ENCODE measurements at places on chromosomes 3 and 15.

GRCh38 chr3:13580256-13581023 lies 31.5 kb downstream of the FBLN2 start:
- DNase-seq = no peak

GRCh38 chr15:22912256-22912655 lies 67.9 kb downstream of the CYFIP1 start:
- no peak for DNase-seq

DNA sequence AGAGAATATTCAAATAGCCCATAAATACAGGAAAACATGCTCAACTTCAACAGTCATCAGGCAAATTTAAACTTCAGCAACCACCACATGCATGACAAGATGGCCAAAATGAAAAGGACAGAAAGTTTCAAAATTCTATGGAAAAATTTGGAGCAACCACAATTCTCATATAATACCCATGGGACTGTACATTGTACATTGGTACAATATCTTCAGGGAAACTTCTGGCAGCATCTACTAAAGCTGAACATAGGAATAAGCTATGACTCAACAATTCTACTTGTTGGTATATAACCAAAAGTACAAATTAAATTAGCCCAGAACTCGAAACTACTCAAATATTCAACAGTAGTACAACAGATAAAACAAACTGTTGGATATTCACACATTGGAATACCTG lies 847.6 kb downstream of the TBL1XR1 start:
- no peak for DNase-seq

DNA sequence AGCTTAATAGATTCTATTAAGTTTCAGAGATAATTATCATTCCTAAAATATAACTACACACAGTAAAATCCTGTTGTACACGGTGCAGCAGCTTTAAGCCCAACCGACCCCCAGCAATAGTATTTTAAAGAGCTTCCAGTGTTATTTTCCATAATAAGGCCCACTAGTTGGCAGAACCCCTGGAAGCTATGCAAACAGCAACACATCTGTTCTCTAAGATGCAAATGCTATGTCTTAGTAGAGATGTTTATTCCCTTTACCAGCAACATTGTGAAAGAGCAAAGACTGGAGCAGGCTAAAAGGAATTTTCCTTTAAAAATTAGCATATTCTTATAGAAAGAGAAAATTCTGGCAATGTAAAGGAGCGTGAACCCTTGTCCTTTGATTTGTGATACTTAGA lies 819.7 kb upstream of the ALCAM start:
- no peak for DNase-seq

GRCh38 chr15:53203454-53203853 lies 413.3 kb upstream of the ONECUT1 start:
- no peak for DNase-seq

DNA sequence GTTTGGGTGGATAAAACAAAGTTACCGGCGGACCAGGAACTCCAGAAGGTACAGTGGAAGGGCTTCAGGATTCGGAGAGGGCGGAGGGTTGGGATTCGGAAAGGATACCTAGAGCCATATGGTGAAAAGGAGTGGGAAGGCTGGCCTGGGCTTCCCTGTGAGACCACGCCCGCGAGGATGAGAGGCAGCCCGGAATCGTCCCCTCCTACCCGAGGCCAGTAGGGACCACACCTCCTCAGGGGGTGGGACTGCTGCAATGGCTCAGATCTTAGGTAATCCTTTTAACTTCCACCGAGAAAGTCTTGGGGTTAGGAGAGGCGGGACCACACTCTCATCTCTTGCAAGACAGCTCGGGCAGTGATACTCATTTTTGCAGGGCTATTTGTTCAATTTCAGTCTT lies 511.3 kb downstream of the OCA2 start:
- no peak for DNase-seq

DNA sequence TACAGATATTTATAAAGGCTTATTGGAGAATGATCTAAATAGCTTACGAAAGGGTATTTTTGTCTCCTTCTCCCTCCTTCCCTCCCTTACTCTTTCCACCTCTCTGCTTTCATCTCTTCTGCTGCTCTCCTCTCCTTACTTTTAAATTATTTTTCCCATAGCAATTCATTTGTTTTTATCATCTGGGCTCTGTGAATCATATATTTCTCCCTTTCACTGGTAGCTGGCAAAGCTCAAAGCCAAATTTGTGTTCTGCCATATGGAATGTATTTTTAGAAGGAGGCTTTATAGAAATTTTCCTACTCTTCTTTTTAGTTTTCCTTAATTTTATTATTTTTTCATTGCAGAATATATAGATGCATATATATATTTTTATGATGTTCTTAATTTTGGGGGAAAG lies 385.8 kb downstream of the C3orf38 start:
- no peak for DNase-seq

DNA sequence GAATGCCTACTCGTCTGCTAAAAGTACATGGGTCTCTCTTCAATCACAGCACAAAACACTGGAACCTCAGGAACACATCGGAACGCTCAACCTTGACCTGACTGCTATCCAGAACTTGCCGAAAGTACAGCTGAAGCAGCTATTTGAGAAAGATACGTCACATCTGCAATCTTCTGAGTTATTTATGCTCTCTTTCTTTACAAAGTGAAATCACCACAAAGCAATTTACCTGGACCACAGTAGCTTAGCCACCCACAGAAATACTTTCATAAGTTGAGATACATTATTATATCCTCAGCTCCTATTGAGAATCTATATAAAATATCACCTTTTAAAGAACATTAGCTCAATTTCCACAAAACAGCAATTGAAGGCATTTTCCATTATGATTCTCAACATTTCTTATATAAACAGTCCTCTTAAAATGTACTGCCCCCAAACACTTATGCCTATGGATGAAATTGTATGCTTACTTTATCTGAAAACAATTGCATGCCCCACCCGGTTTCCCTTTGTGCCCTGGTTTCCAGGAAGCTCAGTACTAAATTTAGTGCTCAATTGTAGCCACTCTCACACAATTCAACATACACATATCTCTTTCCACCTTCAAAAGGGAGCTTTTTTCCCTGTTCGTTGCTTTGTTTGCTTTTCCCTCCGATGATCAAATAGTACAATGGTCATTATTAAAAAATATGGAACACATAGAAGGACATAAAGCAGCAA lies 31.8 kb downstream of the HEG1 start:
- DNase-seq = no peak

DNA sequence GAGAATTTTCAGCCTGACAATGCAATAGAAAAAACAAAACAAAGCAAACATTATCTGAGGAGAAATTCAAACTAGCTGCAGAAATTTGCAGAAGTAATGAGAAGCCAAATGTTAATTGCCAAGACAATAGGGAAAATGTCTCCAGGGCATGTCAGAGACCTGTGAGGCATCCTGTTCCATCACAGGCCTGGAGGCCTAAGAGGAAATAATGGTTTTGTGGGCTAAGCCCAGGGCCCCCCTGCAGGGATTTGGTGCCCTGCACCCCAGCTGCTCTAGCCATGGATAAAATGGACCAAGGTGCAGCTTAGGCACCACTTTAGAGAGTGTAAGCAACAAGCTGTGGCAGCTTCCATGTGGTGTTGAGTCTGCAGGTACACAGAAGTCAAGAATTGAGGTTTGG lies 401.2 kb upstream of the NECTIN3 start:
- no peak for DNase-seq

DNA sequence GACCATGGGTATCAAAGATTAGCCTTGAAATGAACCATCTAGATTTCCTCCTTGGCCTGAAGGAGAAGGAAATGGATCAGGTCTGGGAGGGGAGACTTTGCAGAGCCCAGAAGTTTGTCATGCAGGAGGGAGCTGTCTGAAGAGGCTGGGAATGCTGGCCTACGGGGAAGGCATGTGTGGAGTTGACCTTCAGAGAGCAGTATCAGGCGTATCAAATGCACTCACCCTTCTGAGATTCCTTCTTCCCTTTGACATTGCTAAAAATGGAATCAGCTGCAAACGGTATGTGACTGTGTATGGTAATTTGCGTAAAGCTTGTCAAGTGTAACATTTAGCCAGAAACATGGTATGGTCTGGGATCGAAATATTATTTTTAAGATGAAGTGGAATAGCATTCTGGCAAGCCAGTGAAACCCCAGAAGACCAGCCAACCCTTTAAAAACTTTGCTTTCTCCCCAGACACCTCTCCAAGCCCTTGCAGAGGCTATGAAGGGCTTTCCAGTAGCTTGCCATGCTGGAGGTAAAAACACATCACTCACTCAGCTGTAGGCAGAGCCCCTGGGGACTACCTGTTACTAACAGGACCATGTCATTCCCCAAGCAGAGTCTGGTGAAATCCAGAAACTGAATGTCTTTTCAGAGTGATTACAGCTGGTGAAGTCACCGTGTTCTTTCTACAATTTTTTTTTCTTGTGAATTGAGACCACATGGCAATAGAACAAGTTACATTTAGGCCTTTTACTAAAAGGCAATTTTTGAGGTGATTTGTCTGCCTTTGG lies 174.7 kb upstream of the SLC24A5 start:
- DNase-seq = no peak

- no peak for DNase-seq
These were observed 121.7 kb downstream of the MEGF11 start for GRCh38 chr15:66131831-66132230.

- DNase-seq = no peak
These were observed 338.5 kb upstream of the KCNH8 start for GRCh38 chr3:18809640-18810305.

DNA sequence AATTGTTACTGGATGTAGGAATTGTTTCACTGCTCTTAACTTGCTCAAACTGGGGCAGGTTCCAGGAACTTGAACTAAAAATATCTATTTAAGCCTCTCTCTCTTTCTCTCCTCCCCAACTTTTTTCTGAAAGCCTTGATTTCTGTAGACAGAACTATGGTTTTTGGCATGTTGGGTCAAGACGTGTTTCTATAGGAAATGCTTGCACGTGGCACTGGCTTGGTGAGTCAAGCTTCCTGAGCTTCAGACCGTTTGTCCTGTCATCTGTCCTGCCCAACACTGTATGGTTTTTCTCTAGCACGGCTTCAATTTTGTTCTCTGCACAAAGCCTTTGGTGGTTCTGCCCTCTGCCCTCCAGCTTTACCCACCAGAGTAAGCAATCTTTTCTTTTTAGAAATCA lies 13.5 kb downstream of the EAF1 start:
- no peak for DNase-seq

- peak; percentile 39 for DNase-seq
These were observed 2.2 kb downstream of the PTPRG start for GRCh38 chr3:61563313-61564271.

- DNase-seq = no peak
These were observed 960.1 kb downstream of the FHIT start for GRCh38 chr3:60291115-60291514.

DNA sequence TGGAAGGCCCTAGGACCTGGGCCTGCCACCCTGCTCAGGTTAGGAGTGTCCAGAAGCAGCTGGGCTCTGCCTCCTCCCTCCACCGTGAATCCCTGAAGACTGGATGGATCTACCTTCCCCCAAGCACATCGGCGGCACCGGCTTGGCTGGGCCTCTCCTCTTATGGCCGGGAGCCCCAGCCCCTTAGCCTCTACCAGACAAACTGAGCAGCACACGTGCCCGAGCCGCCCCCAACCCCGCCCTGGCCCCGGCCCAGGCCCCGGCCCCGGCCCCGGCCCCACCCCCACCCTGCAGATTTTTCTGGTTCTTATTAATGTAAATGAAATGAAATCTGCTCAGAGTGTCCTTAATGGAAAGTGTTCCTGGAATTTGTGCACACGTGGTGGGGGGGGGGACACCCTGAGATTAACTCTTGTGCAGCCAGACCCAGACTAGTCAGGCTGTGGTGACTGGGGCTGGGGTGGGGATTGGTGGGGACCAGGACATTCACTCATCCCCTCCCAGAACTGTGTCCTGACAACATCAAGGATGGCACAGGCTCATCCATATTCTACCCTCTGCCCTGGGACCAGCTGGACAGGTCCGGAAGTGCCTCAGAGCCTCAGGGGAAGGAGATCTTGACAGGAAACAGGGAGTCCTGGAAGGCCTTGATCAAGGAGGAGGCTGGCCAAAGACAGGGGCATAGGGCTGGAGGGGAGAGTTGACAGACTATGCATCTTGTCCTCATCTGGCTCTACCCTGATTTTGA lies 30.9 kb upstream of the SEMA3F start:
- no peak for DNase-seq

- no peak for DNase-seq
These were observed 218.0 kb downstream of the XXYLT1 start for GRCh38 chr3:195052939-195053338.

DNA sequence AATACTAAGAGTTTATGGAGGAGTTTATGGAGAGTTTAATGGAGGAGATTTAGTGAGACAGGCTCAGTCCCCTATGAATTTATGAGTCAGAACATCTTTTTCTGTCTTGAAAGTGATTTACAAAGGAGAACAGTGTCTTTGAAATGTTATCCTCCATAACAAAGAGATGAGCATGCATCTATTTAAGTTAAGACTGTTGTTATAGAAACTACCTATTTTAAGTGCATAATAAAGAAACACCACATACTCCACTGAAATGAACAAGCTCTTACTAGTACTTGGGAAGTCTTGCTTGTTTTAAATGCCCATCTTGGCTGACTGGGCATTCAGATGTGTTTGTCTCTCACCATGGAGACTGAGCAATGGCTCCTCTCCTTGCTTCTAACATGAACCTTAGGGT lies 118.7 kb upstream of the ACP3 start:
- no peak for DNase-seq

DNA sequence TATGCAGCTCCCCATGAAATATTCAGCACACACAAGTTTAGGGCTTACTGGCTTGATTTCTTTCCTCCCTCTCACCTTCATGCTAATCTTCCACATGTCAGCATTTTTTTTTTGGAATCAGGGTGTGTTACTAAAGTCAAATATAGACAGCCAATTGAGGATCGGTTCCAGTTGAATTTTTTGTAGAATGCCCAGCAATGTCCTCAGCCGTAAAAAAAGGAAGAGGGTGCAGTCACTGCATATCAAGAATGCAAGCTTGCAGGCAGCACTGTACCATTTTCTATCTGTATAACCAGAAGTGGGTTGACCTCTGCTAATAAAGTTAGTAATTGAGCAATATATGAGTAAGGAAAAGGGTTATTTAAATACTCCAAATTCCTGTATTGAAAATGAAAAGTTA lies 51.4 kb upstream of the CHMP2B start:
- no peak for DNase-seq

DNA sequence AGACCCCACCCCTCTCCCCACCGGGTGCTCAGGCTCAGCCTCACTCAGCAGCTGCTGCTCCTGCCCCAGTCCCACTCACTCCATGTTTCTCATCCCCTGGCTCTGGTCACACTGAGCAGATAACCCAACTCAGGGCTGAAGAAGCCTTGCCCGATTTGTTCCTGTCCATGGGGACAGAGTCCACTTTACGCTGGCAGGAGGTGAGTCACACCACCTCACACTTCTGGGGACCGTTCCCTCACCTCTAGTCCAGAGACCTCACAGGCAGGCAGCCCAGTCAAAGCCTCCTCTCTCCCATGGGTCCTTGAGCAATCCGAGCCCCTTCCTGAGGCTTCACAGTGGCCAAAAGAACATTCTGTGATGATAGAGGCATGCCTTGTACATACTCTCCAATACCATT lies 1.4 kb downstream of the CIDEC start:
- no peak for DNase-seq

GRCh38 chr15:62446984-62447383 lies 281.9 kb upstream of the C2CD4B start:
- no peak for DNase-seq
